ENCODE measurements at places on chromosomes 2 and 18. TPM values are rescaled to one million over a fixed set of nuclear protein-coding genes. Genes with fewer than 3 reads are reported as not detected.

DNA sequence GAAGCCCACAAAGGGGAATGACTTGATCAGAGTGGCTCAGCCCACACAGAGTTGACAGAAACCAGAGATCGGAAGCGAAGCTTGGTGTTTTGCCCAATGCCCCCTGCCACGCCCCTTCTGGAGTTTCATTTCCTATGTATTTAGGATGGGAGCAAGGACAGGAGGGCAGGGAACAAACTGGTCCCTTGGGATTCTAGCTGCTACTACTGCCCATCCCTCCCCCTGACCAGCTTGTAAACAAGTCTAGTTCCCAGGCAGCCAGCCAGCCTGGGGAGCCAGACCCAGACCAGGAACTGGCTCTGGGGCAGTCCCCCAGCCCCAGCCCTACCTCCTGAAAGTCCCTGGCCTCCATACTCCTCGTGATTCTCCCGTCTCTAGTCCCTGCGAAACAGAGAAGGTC, 8.3 kb downstream of the WNT6 start:
- DNase-seq, result no peak

- DNase-seq, result no peak
These were observed 174.3 kb downstream of the RBM43 start for GRCh38 chr2:151087377-151087776.

DNA sequence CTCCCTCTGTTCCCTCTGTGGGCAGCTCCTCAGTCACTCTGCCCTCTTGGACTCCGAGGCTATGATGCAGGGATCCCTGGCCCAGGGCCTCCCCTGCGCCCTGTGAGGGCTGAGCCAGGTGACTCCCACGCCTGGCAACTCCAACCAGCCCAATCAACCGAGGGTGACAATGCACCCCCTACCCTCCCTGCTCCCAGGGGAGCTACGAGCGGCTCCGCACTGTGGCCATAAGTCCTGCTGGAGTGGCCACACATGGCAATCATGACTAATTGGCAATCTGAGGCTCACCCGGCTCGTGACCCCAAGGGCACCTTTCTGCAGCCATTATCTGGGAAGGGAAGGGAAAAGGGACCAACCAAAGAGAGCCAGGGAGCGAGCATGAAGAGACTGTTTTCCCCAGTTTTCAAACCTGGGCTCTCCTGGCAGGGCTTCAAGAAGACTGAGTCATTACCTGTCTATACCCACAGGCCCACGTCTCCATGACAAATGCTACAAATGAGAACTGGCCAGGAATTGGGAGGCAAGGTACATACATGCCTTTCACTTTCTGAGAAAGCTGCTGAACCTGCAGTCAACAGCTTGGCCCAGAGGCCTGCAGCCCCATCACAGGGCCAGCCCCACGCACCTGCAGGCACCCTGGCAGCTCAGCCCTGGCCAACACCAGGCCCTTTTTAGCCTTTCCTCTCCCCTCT, 45.1 kb downstream of the RPL31 start:
- DNase-seq, result no peak

DNA sequence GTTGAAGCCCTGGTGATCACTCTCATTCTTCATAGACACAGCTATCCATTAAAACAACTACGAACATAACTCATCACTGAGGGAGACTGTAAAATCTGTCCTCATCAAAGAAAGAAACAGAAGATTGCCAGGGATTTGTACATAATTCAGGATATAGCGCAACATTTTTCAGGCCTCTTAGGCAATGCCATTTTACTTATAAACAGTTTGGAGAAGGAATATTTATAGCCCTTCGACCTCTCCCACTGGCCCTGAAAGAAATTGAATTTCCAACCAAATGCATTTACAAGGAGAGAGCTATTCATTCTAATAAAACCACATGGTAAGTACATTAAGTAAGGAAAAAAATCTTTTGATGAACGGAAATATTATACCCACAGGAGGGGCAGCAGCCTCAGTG, 295.0 kb downstream of the RAD51AP2 start:
- DNase-seq, result no peak

DNA sequence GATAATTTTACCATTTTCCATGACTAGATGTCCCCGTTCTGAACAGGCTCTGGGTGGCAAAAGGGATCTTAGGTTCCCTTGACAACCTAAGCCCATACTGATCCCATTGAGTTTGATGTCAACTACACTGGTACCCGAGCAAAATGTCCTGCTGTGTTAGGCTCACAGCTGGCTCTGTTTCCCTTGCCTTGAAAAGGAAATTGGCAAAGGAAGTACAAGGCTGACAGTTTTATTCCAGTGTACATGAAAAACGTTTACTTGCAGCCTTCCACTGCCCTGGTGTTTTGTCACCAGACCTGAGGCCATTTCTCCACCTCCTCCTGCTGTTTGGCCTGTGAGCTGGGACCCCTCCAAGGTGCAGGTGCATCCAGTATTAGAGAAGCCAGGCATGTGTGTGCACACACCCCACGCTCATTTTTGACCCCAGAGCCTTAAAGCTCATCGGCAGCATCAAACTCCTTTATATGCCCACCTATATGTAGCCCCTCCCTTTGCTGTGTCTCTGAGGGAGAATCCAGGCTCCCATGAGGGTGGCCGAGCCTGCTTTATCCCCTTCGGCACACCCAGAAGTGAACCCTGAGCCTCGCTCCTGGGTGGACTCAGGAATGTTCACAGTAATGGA, 171.3 kb downstream of the NDUFA10 start:
- DNase-seq, result peak; percentile 51

DNA sequence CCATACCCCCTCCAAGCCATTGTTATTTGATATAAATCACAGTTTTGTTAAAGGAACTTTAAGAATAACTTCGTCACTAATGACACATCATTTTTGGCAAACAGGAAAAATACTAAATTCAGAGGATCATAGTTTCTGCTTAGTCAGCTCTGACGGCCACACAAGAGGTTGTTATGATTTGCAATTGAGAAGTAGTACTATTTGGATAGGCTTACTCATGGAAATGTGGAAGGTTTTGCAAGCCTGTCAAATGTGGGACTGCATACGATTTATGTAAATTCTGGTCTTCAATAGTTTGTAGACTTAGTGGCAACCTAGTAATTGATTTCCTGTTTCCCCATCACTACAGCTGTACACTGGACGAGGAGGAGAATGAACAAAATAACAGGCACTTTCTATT, 108.1 kb downstream of the ARHGEF33 start:
- no peak for DNase-seq

- DNase-seq, result no peak
These were observed 66.4 kb downstream of the PRELID3A start for GRCh38 chr18:12474146-12474545.

DNA sequence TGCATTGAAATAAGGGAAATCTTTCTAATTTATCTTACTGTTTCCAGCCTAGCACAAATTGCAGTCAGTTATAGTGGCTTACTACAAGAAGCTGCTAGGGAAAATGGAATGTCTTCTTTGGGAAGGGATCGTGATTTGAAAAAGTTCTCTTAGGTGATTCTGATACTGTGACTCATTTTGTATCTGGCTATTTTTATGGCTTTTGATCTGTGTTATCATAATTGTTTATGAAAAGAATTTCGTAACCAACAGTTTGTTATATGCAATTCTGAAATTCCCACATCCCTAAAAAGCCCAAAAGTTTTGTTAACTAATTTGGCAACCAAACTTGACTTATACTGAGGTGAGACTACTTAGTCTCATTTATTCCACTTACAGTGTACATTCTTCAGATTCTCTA, 12.4 kb downstream of the PTPN4 start:
- DNase-seq, result no peak

The TEX51 gene
- not detected for total RNA-seq

- DNase-seq, result no peak
These were observed 15.5 kb downstream of the KLF7 start for GRCh38 chr2:207150284-207150683.

GRCh38 chr2:19769513-19769912, 132.3 kb downstream of the TTC32 start:
- no peak for DNase-seq

- DNase-seq, result no peak
These were observed 143.4 kb upstream of the LYPD1 start for GRCh38 chr2:132813422-132813821.

GRCh38 chr18:41532344-41533086, 422.5 kb upstream of the PIK3C3 start:
- no peak for DNase-seq

DNA sequence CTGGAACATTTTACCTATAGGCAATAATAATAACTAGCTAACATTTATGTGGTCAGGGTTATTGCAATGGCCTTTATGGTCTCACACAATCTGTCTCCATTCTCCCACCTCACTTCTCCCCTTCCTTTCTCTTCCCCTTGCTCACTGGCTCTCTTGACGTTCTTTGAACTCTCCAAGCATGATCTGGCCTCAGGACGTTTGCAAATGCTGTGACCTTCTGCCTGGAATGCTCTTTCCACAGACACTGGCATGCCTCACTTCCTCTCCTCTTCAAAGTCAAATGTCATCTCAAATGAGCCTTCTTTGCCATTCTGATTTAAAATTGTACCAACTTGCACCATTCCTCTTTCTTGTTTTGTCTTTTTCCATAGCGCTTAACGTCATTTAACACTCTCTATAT, 25.3 kb upstream of the GCG start:
- no peak for DNase-seq

The CFAP53 gene
- not detected for total RNA-seq

DNA sequence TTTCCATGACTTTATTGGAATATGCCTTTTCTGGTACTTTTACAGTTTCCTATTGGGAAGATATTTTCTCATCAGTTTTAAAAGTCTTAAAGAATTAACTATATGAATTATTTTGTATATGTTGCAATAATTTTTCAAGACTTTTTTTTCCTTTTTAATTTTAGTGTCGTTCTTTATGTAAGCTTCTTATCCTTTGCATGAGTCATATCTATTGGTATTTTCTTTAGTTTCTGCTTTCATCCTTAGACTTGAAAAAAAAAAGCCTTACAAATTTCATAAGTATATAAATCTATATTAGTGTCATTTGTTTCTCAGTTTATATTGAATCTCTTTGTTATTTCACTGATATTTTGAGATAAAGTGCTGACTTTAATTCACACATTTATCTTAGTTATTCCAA, 94.9 kb downstream of the DSEL start:
- no peak for DNase-seq

DNA sequence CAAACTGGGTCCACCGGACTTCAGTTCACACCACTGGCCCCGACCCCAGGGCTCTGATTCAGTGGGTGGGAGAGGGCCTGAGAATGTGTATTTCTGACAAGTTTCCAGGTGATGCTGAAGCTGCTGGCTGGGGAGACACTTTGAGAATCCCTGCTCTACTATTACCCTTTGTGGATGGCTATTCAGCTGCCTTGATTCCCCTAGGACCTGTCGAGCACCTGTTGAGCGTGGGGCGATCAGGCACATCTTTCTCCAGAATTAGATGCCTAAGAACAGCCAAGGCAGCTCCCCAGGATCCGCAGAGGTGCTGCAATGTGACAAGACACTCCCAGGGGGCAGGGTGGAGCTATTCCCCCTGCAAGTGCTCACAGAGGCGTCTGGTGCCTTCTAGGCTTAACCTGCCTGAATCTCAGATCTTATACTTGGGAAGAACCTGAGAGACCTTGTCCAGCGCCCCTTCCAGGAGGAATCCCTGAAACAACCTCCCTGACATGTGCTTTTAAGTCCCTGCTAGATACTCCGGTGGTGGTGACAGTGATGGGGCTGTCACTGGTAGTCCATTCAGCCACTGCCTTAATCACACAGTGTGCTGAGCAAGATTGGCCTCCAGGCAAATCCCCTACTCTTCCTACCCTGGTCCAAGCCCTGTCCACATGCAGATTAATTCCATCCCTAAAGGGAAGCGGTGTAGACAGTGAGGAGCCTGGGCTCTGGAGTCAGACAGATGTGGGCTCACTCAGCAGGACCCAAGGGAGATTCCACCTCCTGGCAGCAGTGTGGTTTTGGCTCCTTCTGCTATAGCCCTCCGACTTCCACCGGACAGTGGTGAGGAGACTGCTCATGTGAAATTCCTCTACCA, 43.4 kb upstream of the OTOF start:
- DNase-seq, result peak; percentile 62

GRCh38 chr2:175107146-175107545, 60.9 kb downstream of the ATF2 start:
- DNase-seq, result no peak

GRCh38 chr2:139175510-139175909, 395.3 kb upstream of the NXPH2 start:
- DNase-seq, result no peak

- no peak for DNase-seq
These were observed 2.9 kb downstream of the TBR1 start for GRCh38 chr2:161418715-161419637.

GRCh38 chr18:69958422-69958821, 10.7 kb upstream of the CD226 start:
- DNase-seq, result no peak

GRCh38 chr2:152470861-152471854, 136.2 kb downstream of the FMNL2 start:
- no peak for DNase-seq

The METTL8 gene
- 27.2 TPM for total RNA-seq

DNA sequence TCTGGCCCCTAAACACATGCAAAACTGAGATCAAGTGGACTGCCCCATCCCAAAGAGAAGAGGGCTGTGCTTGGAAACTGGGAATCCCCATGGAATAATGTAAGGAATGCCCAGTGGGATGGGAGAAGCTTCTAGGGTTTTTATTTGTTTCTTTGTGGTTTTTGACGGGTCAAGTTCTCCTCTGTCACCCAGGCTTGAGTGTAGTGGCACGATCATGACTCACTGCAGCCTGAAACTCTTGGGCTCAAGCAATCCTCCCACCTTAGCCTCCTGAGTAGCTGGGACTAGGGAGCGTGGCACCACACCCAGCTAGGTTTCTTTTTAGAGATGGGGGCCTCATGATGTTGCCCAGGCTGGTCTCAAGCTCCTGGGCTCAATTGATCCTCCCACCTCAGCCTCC, 101.7 kb upstream of the ZSWIM2 start:
- no peak for DNase-seq

The ACYP2 gene
- 16.8 TPM for total RNA-seq

GRCh38 chr18:79479761-79480161, 84.0 kb downstream of the NFATC1 start:
- peak; percentile 71 for DNase-seq

The ACTR2 gene
- total RNA-seq, result 218 TPM

The FBXO36 gene
- total RNA-seq, result 2.2 TPM

DNA sequence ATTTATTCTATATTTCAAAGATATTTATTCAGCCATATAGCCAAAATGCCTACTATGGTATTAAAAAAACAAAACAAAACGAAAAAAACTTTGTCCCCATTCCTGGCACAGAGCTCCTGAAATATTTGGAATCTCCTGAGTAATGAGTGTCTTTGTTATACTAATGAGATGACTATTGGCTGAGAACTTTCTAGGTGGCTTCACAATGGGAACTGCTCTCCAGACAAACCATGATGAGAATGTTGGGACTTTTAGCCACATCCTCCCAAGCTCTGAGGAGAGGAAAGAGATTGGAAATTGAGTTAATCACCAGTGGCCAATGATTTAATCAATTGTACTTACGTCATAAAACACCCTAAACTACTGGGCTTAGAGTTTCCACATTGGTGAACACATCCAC, 631.8 kb upstream of the SETBP1 start:
- DNase-seq, result no peak

The FRZB gene
- total RNA-seq, result 5.4 TPM

DNA sequence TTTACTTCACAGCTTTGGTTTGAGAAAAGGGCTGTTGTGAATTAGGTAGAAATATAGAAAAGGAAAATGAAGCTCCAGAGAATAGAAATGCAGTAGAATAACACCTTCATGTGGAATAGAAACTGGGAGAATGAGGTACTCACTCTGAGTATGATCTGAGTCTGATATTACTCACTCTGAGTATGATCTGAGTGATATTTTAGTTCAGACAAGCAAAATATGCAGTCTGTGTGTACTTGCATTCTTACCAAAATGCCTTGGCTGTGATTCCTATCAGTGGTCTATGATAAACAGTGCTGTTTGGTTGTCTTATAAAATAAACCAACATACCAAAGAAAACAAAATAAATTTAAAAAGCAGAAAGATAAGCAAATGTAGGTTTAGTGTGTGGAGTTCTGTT, 487.6 kb downstream of the THSD7B start:
- no peak for DNase-seq
